ENCODE measurements at places on chromosomes 3 and 15.

DNA sequence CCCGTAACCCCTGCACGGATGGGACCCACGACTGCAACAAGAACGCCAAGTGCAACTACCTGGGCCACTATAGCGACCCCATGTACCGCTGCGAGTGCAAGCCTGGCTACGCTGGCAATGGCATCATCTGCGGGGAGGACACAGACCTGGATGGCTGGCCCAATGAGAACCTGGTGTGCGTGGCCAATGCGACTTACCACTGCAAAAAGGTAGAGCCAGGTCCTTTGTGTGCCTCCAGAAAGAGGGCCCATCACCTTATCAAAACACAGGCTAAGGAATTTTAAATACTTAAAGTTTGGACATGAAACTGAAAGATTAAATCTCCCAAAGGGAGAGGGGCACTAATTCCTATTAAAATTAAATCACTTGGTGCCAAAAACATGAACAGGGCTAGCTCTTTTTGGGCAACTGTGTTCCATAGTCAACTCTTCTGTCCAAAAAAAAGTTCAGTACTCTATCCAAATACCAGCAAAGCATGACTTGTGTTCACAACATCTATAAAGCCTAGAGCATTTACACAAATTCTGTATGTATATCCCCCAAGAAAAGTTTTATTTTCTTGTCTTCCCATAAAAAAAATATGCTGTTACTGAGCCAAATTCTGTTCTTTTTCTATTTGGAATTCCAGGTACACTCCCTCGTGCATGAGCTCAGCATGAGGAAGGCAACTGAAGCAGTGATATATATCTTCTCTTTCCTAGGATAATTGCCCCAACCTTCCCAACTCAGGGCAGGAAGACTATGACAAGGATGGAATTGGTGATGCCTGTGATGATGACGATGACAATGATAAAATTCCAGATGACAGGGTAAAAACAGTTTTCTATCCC, 9.2 kb downstream of the THBS1 start:
- DNase-seq: no peak

- DNase-seq: no peak
Observed at GRCh38 chr3:134161898-134162615, 88.6 kb downstream of the RYK start.

- no peak for DNase-seq
Observed at GRCh38 chr3:62233065-62233464, 140.3 kb downstream of the FEZF2 start.

DNA sequence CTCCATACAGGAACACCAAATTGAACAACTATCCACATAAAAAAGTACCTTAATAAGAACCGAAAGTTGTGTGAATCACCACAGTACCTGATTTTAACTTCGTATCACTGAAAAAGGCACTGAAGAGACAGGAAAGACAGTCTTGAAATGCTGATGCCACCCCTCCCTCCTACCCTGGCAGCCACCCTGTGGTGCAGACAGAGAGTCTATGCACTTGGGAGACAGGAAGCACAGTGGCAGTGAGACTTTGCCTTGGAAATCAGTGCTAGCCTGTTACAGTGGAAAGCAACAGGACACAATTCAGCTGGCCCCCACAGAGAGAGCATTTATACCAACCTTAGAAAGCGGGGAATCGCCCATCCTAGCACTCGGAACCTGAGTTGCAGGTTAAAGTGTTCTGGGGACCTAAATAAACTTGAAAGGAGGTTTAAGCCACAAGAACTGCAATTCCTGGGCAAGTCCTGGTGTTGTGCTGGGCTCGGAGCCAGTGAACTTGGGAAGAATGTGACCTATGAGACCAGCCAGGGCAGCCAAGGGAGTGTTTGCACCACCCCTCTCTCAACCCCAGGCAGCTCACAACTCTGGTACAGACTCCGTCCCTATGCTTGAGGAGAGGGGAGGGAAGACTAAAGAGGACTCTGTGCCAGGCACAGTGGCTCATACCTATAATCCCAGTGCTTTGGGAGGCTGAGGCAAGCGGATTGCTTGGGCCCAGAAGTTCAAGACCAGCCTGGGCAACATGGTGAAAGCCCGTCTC, 240.1 kb downstream of the ISL2 start:
- no peak for DNase-seq

DNA sequence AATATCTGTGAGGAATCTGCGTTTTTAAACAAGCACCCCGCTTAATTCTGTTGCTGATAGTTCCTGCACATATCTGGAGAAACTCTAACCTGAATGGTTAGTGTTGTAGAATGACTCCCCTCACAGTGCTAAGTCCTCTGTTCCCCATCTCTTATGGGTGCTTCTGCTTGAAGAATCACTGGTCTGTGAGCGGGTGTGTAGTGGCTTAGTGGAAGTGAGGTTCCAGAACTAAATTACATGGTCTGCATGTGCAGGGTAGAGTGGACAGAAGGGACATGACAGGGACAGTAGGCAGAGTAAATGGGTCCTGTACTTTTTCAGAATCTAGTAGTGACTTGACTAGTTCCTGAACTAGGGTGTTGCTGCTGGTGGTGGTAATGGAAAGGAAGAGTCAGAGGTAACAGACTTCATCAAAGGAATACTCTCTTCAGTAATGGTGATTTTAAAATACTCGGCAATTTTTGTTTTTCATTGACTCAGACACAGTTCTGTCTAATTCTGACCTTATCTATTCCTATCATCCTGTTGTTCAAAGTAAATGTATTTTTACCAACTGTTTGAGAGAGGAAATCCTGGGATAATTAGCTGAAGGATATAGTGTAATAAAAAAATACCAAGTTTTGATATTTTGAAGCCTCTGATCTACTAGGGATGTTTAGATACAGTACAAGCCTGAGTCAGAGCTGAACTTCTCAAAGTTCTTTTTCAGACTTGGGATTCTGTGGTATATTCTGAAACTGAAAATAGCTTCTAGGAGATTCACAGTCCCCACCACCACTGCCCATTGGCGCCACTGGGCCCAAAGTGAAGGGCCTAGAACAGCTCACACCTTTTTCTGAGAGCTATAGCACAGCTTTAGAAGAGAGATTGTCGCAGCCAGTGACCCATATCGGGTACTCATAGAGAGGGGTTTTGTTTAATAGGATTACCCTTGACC, 55.5 kb downstream of the FNDC3B start:
- no peak for DNase-seq

GRCh38 chr15:48643776-48644466, 1.6 kb downstream of the FBN1 start:
- DNase-seq: no peak

- DNase-seq: no peak
Observed at GRCh38 chr15:67025719-67026609, 39.4 kb upstream of the SMAD3 start.

GRCh38 chr3:178982137-178982536, 89.5 kb downstream of the ZMAT3 start:
- no peak for DNase-seq

- no peak for DNase-seq
Observed at GRCh38 chr15:62644216-62644888, 398.2 kb upstream of the TPM1 start.

DNA sequence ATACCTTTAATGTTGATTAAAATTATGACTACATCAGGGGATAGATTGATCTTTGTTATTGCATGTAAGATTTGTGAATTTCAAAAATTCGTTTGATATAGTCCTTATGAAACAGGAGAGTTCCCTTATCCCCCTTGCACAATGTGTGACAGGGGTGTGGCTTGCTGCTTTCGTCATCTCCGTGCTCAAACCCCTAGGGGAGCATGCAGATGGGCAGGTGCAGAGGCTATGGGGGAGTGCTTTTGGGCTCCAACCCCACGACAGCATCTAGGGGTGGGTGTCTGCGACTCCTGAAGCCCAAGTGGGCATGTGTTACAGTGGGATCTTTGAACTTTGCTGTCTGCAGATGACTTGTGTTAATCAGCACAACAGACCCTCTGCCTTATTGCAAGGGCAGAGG, 360.1 kb upstream of the GOLIM4 start:
- no peak for DNase-seq

DNA sequence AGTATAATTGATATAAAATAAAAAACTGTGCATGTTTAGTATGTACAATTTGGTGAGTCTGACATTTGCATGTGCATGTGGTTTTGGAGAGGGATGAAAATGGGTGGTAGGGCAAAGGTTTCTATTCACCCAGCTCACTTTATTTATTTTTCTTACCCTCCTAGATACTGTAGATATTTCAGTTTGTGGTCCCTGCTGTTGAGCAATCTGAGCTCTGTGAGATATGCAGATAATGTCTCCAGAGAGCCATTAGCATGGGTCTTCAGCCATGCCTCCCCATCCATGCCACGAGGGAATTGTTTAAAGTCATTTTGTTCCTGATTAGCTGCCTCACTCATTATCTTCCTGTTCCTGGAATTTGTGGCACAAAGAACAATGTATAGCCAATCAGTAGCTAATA, 44.4 kb upstream of the B3GALNT1 start:
- no peak for DNase-seq

DNA sequence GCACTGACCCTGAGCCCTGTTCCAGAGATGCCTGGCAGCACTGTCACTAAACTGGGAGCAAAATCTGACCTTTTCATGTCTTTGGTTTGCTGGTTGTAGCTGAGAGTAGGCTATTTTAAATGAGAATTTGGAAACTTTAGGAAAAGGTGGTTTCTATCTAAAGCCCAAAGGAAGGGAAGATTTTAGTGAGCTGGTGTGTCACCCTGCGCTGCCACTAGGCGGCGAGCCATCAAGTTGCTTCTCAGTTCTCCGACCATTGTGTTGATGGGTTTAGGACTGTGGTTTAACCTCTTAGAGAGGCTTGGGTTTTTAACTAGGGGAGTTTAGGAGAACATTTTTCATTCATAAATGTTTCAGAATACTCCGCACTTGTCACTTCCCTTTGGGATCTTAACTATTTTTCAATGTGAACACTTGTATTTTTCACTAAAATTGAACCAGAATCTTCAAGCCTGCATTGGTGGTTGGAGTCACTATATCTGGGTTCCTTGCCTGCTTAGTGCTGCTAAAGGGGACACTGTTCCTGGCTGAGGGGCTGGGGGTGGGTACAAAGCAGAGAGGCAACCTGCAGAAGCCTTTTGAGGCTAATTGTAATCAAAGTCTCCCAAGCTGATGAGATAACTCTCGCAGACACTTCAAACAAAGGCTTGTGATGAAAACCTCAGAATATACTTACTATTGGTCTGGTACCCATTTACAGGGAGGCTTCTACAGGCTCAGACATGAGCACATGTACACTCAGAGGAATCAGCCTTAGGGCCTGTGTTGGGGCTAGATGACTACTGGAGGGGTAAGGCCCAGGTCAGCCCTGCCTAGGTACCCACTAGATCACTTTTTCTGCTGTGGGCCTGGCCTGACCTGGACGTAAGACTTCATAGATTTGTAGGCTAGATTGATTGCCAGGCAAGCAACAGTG, 16.8 kb downstream of the EXOSC7 start:
- no peak for DNase-seq

DNA sequence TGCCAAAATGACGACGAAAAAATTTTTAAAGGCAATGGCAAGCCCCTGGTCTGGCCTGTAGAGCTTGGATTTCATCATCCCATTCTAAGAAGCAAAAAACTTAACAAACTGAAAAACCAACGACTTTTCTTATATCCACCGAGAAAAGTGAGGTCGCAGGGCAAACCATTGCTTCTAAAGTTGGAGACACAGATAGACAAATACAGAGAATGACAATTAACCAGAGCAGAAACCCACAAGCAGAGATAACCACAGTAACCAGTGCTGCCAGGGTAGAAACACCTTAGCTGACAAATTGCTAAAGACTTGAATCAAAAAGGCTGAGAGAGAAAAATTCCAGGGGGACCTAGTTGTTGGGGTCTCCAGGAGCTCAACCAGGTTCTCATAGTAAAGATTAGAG, 386.5 kb upstream of the SGO1 start:
- no peak for DNase-seq

- no peak for DNase-seq
Observed at GRCh38 chr3:139537795-139538621, 1.5 kb downstream of the RBP1 start.

DNA sequence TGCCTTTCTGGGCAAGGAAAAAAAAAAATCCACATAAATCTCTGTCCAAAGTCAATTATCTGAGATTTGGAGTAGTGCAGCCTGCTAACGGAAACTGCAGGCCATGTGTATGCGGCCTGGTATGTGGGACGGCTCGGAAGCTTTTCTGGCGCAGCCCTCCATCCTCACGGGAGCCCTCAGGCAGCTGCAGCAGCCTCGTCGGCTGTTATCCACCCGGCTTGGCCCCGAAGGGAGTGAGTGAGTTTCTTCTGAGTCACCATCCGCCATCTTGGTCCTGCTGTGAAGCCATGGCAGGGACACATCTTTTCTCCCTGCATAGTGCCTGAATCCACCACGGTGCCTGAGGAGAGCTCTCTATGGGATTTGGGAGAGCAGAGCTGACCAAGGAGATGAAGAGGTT, 62.8 kb downstream of the POLR2M start:
- no peak for DNase-seq
